ENCODE measurements at places on chromosomes 1 and 21. TPM values are rescaled to one million over a fixed set of nuclear protein-coding genes. Genes with fewer than 3 reads are reported as not detected.

GRCh38 chr1:210232511-210233215, at the start of gene SERTAD4:
TSS of gene SERTAD4 (plus strand) at chr1:210232796. CDS start at chr1:210237961, 5,165 bp downstream.
- DNase-seq = peak; percentile 49

MCOLN3 gene
- 7.6 TPM for total RNA-seq

DNA sequence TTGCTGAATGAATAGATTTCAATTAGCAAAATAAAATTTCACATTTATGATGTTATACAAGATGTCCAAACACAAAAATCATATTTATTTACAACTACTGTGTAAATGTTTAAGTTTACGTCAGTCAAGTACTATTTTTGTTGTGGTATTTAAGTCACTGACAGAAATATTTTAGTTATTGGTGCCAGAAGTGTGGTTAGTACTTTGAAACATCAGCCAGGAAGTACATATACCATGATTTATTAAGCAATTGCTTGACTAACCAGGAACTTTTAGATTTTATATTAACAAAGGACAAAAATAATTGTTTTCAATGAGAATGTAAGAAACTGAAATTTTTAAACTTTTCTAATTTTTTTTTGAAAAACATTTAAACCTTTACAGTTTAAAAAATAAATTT, 2.4 kb upstream of the FCRL4 start:
- DNase-seq = no peak

DNA sequence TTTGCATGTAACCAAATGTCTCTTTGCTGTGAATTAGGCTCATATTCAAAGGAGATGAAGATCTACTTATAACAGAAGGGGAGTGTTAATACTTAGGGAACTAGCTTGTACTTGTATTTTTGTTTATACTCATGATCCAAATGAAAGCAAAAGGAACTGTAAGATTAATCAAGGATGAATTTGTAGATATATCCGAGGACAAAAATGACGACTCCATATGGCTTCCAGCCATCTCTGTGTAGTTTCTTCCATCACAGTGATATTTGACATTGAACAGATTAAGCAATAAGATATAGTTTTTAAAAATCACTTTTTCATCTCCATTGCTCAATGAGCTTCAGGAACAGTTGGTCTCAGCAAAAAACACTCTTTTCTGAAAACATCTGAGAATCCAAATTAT, 257.4 kb upstream of the CAMK1G start:
- no peak for DNase-seq

RHOU gene
- 39.8 TPM for total RNA-seq

DNAJC8 gene
- 81.4 TPM for total RNA-seq

DNA sequence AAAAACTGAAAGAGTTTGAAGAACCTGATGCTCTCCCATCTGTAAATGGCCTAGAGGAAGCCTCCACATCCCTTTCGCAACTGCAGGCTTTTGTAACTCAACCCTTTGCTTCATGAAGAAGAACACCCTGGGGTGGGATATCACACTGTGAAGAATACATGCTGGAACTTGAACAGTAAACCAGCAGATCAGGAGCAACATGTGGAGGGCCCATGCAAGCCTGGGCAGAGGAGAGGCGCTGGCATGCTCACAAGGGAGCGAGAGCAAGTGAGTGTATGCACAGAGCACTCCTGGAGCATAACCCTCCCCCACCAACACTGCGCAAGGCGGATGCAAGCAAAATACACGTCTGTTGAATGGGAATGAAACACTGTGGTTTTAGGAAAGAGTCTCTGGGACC, 24.6 kb upstream of the SPAG17 start:
- no peak for DNase-seq

- DNase-seq = no peak
Measured at GRCh38 chr1:159008744-159009188, 941 bp upstream of the IFI16 start.

GRCh38 chr1:92749024-92749634, 35.8 kb downstream of the EVI5 start:
- DNase-seq = no peak

DNA sequence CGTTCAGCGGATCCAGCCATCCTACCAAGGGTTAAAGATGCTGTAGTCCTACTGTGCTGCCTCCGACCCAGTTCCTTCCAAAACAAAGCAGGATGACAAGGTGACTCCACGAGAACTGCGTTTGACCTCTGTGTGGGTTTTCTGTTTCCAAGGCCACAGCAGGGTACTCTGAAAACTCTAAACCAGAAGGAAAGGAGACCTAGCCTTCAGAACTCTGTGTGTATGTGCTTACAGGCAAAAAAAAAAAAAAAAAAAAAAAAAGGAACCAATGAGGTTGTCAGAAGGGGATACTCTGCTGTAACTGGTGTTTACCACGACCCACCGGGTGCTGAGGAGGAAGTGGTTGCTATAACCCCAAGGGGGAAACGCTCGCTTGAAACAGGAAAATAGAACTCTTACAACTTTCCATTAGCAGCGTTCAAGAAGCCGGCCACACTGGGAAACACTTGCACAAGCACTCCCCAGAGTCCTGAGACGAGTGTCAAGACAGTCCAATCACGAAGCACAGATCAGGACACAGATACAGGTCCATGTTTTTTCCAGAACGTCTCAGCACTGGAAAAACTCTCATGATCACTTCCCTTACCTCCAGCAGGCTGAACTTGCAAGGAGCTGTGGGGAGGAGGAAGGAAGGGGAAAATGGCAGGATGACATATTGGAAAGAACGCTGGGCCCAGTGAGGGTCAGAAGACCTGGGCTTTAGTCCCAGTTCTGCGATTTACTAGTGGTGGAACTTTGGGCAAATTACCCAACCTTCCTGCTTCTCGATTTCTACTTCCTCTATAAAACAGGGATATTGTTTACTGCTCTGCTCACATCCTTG, 64.0 kb downstream of the ITPKB start:
- DNase-seq = no peak

RIPK4 gene
- total RNA-seq = 14.7 TPM

YBEY gene
- total RNA-seq = 17.7 TPM

DNA sequence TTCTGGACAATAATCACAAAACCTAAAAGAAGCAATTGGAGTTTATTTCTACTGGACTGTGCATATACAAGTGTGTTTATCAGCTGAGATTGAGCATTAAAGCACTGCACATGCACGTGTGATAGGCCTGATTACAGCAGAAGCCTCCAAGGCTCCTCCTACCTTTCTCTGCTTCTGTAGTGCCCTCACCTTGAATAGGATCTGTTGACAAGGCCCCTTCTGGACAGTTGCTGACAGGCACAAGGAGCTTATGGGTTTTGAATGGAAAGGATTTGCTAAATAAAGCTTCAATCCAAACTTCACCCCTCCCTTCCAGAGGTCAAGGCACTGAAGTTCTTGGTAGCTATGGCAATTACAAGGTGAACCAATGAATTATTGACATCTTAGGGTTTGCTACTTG, 7.9 kb upstream of the SGIP1 start:
- no peak for DNase-seq

DNA sequence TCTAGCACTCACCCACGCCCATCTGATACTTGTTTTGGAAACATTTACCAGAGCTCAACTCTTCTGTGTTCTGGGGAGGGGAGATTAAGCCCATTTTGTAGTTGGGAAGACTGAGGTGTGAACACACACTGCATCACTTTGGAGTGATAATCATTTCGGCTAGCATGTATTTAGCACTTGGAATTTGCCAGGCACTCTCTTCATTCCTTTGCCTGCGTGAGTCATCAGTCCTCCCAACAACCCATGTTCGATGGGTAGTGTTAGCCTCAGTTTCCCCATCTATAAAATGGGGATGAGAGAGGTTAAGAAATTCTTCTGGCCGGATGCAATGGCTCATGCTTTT, 182.8 kb upstream of the TMEM51 start:
- DNase-seq = no peak
